ENCODE measurements at places on chromosomes 6 and 20.

GRCh38 chr20:34999021-34999451 is 43.4 kb downstream of the MYH7B start:
- DNase-seq: no peak

DNA sequence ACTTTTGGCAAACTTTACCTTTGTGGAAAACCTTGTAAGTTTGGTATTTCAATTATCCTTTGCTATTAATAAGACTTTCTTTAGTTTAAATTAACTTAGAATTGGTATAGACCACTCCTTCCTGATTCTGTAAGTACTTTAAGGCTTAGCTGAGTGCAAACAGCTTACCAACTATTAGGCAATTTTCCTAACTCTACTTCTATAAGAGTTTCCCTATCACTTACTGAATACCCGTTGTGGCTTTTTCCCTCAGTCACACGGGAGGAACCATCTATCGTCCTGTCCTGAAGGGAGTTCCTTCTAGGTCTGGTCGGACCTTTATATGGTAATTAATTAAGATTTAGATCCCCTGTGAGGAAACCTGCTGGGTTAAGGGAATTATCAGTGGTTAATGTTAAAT is 9.6 kb downstream of the SLC35A1 start:
- peak; percentile 71 for DNase-seq

- no peak for DNase-seq
These were observed 11.5 kb downstream of the PSMG4 start for GRCh38 chr6:3270258-3270657.

- DNase-seq: no peak
These were observed 34.7 kb downstream of the FAM184A start for GRCh38 chr6:119043783-119044182.
